ENCODE measurements at places on chromosomes 13 and 19. TPM values are rescaled to one million over a fixed set of nuclear protein-coding genes. Genes with fewer than 3 reads are reported as not detected.

GRCh38 chr13:33355201-33355895, 69.8 kb upstream of the STARD13 start:
- no peak for DNase-seq

GRCh38 chr13:22187329-22187728, 516.5 kb downstream of the FGF9 start:
- no peak for DNase-seq

DNA sequence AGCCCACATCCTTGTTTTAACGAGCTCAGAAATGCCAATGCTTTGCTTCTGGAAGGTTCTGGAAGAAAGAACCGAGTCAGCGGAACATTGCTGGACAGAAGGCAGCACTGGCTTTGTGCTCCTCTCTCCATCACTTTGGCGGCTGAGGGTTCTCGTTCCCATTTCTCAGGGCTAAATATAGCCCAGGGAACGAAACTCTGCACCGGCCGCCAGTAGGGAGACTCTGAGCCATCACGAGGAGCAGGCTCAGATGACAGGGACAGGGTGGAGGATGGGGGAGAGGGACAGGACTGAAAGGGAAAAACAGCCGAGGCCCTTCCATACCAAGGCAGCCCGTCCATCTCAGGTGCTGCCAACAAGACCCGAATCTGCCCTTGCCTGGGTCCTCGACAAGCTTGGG, 166.4 kb downstream of the CACNA1A start:
- DNase-seq = no peak

The DAND5 gene
- total RNA-seq = not detected

The CEBPA gene
- 0.35 TPM for total RNA-seq

Measured in activated naive CD8-positive, alpha-beta T cell treated with anti-CD3 and anti-CD28 coated beads for 36 hours (primary cell).